ENCODE measurements at places on chromosomes 12 and 14. TPM values are rescaled to one million over a fixed set of nuclear protein-coding genes. Genes with fewer than 3 reads are reported as not detected.

BBOF1 gene
- total RNA-seq: 2.4 TPM

SLC7A7 gene
- total RNA-seq: 3.7 TPM

FAM90A1 gene
- not detected for total RNA-seq

KIF26A gene
- total RNA-seq: 5.8 TPM

B4GALNT1 gene
- total RNA-seq: not detected

AMN gene
- 10.6 TPM for total RNA-seq

HRK gene
- total RNA-seq: not detected

CCDC38 gene
- total RNA-seq: not detected

PLA2G1B gene
- not detected for total RNA-seq

DNA sequence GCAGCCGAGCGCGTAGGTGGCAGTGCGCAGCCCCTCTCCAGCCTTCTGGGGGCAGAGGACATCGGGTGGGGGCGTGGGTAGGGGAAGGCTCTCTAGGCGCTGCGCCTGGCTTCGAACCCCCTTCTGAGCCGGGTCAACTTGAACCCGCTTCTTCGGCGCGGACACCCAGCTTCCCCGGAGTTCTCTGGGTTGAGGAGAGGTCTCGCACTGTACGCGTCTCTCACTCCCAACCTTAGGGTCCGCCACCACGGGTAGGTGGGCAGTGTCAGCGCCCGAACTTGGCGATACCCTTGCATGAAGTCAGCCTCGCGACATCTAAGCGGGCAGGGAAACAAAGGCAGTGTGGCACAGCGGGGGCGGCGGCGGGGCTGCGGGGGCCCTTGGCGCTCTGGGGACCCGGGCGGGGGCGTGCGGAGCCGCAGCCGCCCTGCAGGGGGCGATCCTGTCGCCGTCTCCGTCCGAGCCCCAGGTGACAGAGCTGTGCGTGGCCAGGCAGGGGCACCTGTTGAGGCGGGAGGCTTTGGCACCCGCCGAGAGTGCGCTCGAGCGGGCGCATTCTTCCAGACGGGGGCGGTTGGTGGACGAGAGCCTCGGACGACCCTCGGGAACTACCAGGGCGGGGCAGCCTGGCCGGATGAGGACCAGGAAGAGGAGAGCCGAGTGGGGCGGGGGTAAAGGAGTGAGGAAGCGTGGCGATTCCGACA, 1.1 kb downstream of the GALNT16 start:
- peak; percentile 79 for DNase-seq

DNA sequence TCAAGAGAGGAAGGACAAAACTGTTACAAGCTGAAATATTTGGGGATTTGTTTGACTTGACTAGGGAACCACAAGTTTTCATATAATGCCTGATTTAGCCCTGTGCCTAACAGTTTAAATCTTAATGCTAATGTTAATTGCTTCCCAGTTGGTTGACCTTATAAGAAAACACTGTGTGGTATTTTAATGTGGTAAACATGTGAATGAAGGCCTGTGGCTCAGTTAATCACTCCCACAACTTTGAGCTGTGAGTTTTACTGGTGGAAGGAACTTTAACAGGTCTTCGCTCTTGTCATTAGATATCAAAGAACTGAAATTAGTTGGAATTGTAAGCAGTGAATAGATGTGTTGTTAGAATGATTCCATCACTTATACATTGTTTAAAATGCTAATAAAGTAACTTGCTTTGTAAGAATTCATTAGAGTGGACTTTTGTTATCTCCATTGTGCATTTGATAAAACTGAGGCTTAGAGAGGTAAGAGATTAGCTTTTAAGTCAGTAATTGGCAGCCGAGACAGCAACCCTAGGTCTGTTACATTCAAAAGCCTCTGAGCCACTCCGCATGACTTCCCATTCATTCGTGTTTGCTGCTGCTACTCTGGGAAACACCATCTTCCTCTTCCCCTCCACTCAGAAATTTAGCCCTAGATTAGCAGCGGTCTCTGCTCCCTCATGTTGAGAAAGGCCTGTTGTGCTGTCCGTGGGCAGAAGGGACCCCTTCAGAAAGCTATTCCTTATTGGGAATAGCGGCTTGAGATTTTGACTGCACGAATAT, 1.0 kb upstream of the TBK1 start:
- no peak for DNase-seq

- no peak for DNase-seq
Measured at GRCh38 chr12:88400302-88400701, 180.0 kb downstream of the KITLG start.

DNA sequence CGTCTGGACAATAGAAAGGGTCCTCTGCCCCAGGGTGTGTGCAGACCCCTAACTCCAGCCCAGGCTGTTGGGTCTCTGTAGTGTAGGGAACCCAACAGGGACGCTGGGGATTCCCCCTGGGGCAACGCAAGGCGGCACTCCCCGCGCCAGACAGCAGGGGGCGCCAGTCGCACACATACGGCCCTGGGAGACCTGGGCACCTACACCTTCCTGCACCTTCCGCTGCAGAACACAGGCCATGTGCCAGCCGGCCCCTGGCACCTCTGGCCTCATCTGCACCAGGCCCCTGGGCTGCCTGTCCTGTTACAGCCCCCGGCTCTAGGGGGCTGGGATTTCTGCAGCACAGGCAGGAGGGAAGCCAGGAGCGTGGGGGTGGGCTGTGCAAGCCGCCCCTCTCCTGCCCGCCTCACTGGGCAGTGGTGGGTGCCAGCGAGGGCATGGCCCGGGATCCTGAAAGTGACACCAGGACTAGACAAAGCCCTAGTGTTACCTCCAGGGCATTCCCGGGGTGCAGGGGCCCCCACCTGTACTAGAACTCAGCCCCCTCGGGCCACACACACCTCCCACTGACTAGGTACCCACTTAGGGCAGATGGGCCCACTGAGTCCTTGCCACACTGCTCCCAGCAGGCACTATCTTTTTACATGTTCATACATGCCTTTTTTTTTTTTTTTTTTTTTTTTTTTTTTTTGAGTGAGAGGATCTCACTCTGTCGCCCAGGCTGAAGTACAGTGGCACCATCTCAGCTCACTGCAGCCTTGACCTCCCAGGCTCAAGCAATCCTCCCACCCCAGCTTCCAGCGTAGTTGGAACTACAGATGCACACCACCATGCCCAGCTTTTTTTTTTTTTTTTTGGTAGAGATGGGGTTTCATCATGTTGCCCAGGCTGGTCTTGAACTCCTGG, 37.5 kb downstream of the CCNK start:
- peak; percentile 82 for DNase-seq

GRCh38 chr12:52867642-52868041, 18.8 kb upstream of the KRT78 start:
- no peak for DNase-seq

DNA sequence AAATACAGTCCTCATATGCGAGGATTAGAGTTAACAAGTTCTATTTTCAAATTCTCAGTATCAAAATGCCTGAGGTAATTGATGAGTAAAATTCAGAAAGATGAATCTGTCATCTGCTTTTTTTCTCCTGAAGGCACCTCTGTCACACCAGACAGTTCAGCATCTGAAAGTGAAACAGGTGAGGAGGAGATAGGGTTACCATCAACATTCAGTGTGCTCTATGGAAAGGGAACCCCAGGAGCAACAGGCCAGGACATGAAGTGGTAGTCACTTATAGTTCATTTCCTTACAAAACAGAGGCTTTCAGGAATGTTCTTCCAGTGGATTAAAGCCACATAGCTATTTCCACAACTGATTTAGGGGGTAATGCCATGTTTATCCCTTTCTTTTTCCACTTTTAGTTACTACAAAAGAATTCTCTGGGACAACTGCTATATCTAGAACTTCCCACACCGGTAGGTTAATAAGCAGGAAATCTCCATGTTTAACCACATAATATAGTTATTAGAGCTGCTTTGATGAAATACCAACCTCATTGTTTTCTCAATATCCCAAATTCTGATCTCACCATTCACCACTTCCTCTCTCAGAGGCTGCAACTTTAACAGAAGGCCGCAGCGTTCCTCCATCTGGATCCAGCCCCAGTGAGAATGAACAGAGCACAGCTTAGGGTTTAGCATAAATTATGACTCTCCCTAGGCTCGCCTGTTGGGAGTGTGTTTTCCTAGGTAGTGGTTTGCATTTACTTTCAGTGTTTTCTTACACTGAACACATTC, 177.0 kb upstream of the CNTN1 start:
- DNase-seq: no peak

- DNase-seq: no peak
Measured at GRCh38 chr14:72717220-72717619, 176.7 kb downstream of the DPF3 start.

GRCh38 chr14:104328607-104329006, 190.2 kb downstream of the KIF26A start:
- DNase-seq: no peak

DNA sequence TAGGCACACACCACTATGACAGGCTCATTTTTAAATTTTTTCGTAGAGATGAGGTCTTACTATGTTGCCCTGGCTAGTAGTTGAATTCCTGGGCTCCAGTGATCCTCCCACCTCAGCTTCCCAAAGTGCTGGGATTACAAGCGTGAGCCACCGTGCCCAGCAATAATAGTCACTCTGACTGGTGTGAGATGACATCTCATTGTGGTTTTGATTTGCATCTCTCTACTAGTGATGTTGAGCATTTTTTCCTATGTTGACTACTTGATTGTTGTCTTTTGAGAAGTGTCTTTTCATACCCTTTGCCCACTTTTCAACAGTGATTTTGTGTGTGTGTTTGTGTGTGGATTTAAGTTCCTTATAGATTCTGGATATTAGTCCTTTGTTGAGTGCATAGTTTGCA, 26.3 kb downstream of the ATP2A2 start:
- no peak for DNase-seq

GRCh38 chr12:109518820-109519665, 41.6 kb downstream of the UBE3B start:
- peak; percentile 59 for DNase-seq

- no peak for DNase-seq
Measured at GRCh38 chr12:85775091-85775490, 61.1 kb downstream of the RASSF9 start.

DNA sequence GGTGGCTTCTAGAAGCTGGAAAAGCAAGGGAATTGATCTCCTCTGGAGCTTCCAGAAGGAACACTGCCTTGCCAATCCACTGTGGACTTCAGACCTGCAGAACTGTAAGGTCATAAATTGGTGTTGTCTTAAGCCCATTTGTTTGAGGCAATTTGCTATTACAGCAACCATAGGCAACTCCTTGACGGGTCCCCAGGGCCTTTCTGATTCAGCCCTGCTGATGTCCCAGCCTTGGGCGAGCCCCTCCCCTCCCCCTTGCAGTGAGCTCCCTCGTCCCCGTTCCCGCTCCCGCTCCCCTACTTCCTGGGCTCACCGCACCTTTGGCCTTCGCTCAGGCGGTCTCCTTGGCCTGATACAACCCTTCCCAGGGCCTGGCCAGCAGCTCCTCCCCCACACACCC, 18.9 kb upstream of the DIO3 start:
- DNase-seq: no peak

DNA sequence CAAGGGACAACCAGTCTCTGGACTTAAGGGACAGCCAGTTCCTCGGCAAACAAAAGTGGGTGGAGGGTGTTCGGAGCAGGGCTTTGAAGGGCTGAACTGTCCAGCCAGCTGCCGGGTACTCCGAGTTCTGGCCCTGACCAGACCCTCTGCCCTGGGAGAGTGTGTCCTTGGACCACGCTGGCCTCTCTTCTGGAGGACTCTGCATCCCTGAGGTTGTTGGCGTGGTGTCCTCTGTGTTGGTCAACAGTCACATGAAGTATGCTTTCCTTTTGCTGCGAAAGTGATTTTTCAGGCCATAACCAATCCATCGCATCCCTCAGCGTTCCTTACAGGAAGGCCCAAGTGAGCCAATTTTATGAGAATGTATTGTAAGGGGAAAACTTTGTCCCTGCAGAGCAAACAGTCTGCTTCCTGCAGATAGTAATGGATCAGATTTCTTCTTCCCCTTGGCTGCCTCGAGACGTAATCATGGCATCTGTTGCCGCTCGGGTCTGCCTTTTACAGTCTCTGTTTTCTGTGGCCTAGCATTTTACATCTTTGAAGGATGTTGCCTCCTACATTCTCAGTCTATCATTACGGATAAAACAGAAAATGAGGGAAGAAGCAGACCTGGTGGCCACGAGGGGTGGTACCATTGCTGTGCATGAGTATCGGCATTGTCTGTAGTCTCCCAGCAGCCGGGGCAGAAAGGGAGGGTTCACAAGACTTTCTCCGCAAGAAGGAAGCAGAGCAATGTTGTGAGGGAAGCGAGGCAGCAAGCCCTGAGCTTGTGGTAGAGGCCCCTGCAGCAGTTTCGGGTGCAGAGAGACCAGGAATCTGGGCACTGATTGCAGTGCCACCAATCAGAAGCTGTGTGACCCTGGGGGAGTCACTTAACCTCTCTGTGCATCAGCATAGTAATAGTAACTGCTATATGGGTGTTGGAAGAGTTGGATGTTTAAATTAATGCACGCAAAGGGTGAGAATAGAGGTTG, 47.4 kb downstream of the SMIM41 start:
- DNase-seq: peak; percentile 67

DNA sequence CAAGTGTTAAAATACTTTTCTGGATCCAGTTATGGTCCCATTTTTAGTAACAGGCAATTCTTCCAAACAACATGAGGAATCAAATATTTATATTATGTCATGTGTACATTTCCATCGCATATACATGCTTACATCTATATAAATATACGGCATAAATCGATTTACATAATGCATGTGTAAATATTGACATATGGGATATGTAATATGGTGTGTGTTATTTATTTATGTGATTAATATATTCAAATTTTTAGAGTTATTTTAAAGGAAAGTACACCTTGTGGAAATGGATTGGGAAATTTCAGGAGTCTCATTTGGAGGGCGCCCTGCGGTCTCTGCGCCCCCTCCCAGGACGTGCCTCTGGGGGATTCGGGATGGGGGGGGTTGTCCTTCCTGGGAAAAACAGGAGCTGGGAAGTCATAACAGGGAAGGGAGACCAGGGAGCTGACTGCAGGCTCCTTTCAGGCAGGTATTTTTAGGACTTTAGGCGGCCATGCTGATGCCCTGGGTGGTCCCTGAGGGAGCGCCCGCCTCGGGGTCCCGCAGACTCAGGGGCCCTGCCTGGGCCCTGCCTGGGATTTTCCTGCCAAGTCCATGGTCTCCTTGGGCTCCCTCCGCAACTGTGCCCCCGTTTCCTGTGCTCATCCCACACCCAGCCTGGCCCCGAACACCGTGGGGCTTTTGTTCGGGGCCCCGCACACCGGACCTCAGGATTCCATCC, 82.7 kb upstream of the SFSWAP start:
- no peak for DNase-seq

GRCh38 chr12:89427508-89428156, 75.3 kb upstream of the DUSP6 start:
- DNase-seq: no peak

- DNase-seq: no peak
Measured at GRCh38 chr12:49540229-49541139, 1.7 kb downstream of the KCNH3 start.

GRCh38 chr14:34223373-34224148, 238.5 kb downstream of the SPTSSA start:
- no peak for DNase-seq

- DNase-seq: no peak
Measured at GRCh38 chr12:22101749-22102243, 55.8 kb downstream of the CMAS start.

- DNase-seq: no peak
Measured at GRCh38 chr14:23522643-23523198, 28.8 kb downstream of the ZFHX2 start.

- no peak for DNase-seq
Measured at GRCh38 chr12:132433641-132434395, 56.1 kb upstream of the FBRSL1 start.

Measured in suprapubic skin (tissue), 4 donors.